ENCODE measurements at places on chromosomes 16 and 17.

DNA sequence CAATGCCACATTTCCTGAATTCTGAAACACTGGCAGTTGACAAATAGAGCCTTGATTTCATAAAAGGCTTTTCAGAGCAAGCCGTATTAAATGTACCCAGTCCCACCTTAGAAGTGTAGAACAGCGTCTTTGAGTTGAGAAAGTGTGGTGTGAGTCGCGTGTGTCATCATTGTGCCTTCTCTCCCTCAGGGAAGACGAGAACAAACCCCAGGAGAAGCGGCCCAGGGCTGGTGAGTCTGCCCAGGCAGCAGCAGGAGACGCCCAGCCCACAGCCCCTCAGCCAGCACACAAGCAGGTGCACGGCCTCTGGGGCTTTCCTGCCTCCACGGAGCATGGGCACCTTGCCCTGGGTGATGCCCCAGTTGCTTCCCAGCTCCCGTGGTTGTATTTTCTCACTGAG is 34.0 kb downstream of the CIBAR2 start:
- no peak for DNase-seq

GRCh38 chr17:17682737-17683680 is 1.8 kb downstream of the RAI1 start:
- no peak for DNase-seq

GRCh38 chr16:10787304-10787703 is 31.3 kb downstream of the TVP23A start:
- DNase-seq, result no peak

- no peak for DNase-seq
These were observed 387.8 kb upstream of the SALL1 start for GRCh38 chr16:51538707-51539498.

Data from HCT116 (cell line).